AG04450 (cell line): ENCODE measurements at places on chromosomes 12 and 14.
A peak's percentile ranks its signal among the peaks of the same experiment; 100 is the strongest.

- no peak for DNase-seq
Observed at GRCh38 chr12:1796515-1797010, 23.8 kb upstream of the LRTM2 start.

DNA sequence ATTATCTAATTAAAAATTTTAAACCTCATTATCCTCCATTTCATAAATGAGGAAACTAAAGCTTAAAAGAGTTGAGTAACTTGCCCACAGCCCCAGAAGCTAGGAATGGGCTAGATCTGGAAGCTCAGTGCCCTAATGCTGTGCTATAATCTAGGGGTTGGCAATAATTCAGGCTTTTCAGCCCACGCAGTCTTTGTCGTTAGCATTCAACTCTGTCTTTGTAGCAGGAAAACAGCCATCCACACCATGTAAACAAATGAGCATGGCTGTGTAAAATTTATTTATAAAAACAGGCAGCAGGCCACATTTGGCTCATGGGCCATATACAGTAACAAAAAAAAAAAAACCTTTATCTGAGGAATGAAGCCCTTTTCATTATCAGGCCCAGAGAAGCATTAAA is 92.4 kb upstream of the OVCH1 start:
- DNase-seq: no peak

- DNase-seq: no peak
Observed at GRCh38 chr12:79326222-79326621, 364.5 kb downstream of the PAWR start.

DNA sequence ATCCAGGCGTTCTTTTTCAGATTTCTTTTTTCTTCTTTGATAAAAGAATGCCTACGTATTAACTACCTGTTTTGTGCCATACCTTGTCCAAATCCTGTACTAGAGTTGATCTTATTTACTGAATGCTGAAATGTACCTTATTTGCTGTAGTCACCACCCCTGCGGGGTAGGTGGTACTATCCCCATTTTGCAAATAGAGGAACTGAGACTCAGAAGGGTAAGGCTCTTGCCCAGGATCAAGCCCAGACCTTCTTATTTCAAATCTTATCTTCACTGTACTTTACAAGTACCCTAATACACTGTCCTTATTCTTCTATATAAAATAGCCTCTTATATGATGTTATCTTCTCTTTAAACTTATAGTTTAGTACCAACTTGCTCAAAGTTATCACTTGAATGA is 206.5 kb downstream of the SLC41A2 start:
- DNase-seq: no peak

DNA sequence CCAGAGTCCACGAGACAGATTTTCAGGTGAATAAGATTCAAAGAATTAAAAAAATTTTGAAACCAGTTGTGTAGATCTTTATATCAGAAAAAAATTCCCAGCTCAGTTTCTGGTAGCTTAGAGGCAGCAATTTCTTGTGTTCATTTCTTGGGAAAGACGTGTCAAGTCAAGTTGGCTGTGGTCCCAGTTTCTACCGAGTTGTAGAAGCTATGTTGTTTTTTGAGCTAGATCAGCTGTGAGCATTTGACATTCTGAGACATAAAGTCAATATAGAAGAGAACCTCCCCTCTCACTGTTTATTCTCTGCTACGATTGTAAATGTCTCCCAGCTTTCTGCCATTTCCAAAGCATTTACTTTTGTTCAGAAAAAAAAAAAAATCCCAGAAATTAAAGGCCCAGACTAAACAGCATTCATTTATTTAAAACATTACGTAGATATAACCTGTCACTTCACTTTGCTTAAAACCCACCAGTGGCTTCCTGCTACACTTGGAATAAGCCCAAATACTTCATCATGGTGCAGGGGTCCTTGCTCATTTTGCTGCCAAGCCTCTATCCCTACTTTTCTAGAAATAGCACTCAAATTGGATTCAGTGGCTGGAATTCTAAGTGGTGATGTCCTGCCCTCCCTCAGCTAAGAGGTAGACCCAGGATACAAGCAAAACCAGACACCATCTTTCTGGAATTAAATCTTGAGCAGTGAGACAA is 20.6 kb upstream of the PYGL start:
- peak; percentile 96 for DNase-seq

DNA sequence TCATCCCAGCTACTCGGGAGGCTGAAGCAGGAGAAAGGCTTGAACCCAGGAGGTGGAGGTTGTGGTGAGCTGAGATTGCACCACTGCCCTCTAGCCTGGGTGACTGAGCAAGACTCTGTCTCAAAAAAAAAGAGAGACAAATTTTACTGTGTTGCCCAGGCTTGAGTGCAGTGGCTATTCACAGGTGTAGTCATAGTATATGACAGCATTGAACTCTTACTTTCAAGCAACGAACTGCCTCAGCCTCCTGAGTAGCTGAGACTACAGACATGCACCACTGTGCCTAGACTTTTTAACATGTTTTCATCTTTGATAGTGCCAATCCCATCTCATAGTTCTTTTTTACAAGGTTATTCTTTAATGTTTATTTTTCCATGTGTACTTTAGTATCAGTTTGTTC is 13.7 kb downstream of the ARID2 start:
- DNase-seq: no peak

DNA sequence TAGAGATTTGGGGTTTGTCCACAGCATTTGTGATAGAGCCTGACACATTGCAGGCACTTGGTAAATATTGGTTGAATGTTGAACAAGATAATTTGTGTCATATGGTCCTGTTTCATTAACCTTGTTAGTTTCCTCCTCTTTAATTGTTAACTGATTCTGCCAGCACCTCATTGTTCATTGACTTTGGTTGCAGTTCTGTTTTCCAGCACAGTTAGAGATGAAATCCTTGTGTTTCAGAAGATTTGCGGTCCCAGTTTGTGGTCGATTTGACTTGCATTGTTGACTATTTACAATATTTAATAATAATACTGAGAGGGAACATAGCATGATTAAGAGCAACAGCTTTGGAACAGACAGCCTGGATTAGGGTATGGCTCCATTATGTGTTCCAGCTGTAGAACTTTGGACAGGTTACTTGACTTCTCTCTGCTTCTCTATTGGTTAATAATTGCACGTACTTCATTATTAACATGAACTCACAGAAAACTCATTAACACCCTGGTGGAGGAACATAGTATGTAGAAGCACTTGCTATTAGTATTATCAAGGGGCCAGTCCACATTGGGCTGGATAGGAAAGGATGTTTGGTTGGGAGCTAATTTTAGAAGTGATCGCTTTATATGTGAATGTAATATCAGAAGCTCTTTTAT is 8.7 kb downstream of the DRAM1 start:
- DNase-seq: no peak

- DNase-seq: no peak
Observed at GRCh38 chr14:52040598-52040997, 28.3 kb downstream of the NID2 start.

GRCh38 chr14:42862114-42862513 is 1255.4 kb downstream of the LRFN5 start:
- DNase-seq: no peak
